ENCODE measurements at places on chromosomes 7 and 10. TPM values are rescaled to one million over a fixed set of nuclear protein-coding genes. Genes with fewer than 3 reads are reported as not detected.

Gene AKR1B1
- 103 TPM for total RNA-seq

Gene TAS2R60
- total RNA-seq = not detected

Gene ZNF485
- total RNA-seq = 1.8 TPM

Gene MALRD1
- not detected for total RNA-seq
